ENCODE measurements at places on chromosomes 2 and 18.

DNA sequence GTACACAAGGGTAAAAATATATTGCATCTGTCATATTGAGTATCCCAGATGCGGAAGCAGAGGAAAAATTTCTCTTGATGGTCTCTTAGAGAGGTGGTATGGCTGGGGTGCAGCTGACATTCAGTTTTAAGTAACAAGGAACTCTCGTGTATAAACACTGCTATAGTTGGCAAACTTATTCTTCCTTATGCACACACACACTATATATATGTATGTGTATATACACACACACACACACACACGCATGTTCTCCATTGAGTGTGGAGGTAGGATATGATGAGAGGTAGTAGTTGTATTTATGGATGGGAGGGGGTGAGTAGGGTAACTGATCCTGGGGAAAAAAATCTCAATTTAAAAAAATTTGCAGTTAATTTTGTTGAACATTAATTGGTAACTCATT is 10.6 kb downstream of the PHLPP1 start:
- no peak for DNase-seq

DNA sequence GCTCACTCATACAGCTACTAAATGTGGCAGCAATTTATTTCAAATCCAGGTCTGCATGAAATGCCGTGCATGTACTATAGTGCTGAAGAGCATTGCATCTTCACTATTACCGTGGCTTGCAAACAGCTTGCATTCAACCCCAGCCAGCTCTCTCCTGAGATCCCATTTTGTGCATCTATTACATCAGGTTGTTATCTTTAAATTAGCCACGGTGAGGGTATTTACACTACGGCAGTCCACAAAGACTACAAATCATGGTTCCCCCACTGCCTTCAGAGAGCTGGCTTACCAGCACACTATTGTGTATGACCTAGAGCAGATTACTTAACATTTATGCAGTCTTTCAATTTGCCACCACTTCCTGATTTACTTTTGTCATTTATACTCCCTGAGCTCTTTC is 621.3 kb upstream of the LRATD1 start:
- DNase-seq: no peak

DNA sequence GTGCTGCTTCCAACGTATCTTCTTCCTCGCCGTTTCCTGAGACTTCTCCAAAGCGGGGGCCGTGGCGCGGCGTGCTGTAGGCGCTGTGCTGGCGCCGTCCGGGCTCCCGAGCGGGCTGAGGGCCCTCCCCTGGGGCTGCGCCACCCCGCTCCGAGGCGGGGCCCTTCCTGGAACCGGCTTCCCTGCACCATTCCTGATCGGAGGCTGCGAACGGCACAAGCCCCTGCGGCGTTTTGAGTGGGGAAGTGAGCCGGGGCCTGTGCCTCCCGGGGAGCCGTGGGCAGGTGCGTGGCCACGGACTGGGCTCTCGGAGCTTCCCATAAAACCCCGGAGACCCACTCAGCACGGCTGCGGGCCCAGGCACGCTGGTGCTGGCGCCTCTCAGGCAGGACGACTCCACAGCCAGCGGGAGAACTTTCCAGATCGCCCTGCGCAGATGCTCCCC is 74.7 kb downstream of the PSMG2 start:
- no peak for DNase-seq

DNA sequence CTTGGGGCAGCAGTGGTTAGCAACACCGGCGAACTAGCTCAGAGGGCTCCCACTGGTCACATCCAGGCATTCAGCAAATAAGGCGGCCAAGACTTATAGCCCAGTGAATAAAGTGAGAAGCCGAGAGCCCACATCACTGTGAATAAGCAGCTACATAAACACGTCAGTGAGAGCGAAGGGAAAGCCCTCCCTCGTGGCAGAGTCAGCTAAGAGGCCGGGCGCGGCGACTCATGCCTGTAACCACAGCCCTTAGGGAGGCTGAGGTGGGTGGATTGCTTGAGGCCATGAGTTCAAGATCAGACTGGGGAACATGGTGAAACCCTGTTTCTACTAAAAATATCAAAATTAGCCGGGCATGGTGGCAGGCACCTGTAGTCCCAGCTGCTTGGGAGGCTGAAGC is 5.2 kb downstream of the D2HGDH start:
- DNase-seq: no peak

DNA sequence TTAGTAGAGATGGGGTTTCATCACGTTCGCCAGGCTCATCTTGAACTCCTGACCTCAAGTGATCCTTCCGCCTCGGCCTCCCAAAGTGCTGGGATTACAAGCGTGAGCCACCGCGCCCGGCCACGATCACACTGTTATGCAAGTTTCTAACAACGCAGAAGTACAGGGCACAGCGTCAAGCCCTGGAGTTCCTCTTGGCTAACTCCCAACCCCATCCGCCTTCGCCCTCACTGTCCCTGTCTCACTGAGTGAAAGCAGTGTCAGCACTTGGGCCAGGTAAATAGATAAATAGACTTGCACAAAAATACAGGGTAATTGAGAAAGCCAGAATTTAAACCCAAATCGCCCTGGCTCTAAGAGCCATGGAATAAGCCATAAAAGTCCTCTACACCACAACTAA is 111.7 kb downstream of the ACVR1 start:
- DNase-seq: no peak

DNA sequence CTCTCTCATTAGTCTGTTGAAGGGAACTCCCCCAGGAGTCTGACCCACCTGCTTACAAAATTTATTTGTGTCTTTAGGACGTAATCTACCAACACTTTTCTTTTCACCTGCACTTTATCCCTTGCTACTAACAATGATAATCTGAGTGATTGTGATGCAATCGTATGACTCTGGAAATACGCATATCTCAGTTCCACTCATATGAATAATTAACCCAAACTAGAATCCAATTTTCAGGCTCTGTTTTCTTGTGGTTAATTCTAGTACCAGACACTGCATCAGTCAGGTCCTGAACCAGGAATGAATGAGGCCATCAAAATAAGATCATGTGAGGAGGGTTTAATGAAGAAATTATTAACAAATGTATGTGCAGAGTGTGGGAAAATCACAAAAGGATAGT is 158.4 kb upstream of the SRD5A2 start:
- no peak for DNase-seq

- DNase-seq: no peak
Measured at GRCh38 chr18:13889671-13890070, 25.7 kb downstream of the MC2R start.

GRCh38 chr2:78699696-78700095 is 325.8 kb upstream of the REG3G start:
- no peak for DNase-seq

DNA sequence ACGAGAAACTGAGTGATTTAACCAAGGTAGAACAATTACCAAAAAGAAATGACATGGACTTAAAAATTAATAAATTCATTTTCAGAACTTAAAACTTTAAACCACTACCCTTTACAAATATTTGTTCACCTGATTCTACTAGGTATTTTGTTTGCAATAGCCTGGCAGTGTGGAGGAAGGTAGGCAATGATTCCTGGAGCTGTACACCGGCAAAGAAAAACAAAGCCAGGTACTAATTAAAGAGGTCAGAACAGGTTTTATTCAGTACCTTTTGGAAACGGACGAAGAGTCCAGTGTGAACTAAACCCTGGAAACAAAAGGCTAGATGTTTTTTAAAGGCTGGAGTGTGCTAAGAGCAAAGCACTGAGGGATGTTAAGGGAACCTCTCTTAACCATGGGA is 561.3 kb upstream of the FSHR start:
- no peak for DNase-seq

GRCh38 chr2:82023710-82024109 is 1719.2 kb upstream of the LRRTM1 start:
- DNase-seq: no peak

DNA sequence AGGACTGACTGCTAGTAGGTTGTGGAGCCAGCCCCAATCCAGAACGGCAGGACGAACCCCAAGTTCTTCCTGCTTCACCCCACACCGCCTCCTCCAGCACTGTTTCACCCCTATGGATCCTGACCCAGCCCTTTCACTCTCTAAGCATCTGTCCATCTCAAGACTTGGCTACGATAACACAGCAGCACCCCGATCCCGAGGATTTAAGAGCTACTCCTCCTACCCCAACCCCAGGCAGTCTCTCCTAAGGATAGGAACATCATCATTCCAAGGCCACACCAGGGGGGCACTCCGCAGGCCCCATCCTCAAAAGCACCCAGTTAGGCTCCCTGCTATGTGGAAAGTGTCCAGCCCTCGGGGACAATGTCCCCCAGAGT is 645 bp downstream of the KCTD18 start:
- DNase-seq: peak; percentile 3

DNA sequence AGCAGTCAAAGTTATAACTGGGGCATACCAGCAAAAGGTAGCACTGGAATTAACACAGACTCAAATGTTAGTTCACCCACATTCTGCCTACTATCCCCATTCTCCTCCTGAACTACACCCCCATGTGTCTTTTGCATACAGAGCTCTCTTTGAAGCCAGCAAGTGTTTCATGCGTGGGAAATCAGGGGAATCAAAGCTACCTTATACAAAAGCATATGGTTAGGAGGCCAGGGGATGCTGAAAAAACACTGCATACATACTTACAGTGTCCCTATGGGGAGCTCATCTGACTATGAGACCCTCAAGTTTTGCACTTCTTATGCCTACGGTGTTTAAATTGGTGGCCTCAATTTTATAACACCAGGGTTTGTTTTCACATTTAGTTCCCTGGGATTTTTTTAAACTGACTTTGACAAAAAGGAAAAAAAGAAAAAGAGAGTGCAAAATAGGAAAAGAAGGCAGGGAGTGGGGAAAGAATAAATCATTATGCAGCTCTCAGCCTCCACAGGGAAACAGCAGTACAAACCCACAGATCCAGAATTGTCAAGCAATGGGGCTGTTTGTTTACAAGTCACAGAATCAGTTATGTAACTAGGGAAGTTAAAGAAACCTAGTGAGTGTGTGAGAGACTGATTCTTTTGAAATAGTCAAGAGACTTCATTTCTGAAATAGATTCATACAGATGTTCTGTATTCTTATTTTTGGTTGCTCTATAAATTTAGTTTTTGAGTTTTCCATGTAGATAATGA is 20.1 kb upstream of the PPP3R1 start:
- DNase-seq: no peak

- DNase-seq: no peak
Measured at GRCh38 chr2:238493411-238493810, 66.7 kb downstream of the ASB1 start.

- DNase-seq: no peak
Measured at GRCh38 chr2:20563833-20564232, 87.1 kb downstream of the HS1BP3 start.

DNA sequence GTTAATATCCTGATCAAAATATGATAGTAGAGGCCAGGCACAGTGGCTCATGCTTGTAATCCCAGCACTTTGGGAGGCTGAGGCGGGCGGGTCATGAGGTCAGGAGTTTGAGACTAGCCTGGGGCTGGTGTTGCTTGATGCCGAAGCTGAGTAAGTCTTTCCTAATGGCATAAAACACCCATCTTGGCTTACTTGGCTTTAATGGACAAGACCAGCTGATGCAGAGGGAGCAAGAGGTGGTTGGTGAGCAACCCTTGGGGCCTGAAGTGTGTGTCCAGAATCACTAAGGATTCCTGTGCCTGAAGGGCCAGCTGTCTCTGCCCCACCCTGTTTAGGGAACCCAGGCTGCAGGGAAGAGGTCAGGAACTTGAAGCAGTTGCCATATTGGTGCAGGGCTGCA is 217.2 kb downstream of the ARL4C start:
- DNase-seq: no peak

DNA sequence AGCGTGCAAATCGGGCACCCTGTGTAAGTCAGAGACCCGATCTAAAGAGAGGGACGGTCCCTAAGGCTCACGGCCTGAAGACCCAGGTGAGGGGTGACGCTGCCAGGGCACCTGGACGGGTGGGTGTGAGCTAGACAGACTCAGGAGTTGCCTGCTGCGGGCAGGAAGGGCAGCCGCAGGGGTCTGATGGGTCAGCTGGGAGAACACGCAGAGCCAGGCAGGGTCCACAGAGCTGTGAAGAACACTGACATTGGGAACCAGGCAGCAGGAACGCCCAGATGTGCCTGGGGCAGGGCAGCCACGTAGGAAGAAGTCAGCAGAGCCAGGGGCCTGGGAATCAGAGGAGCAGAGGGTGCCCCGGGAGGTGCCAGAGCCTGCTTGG is 25.9 kb downstream of the HDAC4 start:
- DNase-seq: no peak

DNA sequence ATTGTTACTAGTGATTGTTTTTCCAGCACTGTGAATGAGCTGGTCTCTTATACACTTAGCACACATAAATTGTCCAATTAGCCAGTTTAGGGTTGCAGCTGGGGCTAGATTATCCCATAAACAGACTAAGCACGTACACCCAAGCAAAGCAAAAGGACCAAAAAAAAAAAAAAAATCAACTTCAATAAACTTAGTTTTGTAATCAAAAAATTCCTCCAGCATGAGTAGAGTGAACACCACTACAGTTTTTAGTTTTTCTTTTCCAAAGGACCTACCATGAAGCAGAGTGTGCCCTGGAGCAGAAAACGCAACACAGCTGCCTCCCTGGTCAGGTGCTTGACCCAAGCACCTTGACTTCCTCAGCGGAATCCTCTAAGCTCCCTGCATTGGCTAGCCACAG is 249.4 kb upstream of the SLC14A2 start:
- no peak for DNase-seq

- DNase-seq: no peak
Measured at GRCh38 chr2:143001501-143001900, 124.0 kb downstream of the KYNU start.

DNA sequence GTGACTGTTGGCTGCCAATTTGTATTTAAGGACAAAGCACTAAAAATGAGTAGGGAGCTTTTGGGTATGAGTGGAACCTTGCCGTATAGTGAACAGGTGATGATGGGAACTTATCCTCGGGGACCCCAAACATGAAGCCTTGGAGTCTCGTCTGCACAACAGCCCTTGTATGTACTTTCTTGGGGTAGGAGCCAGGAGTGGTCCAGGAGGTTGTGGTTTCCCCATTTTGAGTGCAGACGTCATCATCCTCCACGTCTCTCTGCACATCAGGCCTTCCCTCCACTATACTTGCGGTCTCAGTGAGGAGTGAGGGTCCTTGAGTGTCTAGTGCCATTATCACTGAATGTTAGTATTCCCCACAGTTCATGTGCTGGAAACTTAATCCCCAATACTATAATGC is 101.5 kb upstream of the HS6ST1 start:
- DNase-seq: no peak

- DNase-seq: no peak
Measured at GRCh38 chr2:226155093-226155875, 644.3 kb downstream of the IRS1 start.

- DNase-seq: no peak
Measured at GRCh38 chr2:128405467-128405900, 86.8 kb upstream of the HS6ST1 start.

DNA sequence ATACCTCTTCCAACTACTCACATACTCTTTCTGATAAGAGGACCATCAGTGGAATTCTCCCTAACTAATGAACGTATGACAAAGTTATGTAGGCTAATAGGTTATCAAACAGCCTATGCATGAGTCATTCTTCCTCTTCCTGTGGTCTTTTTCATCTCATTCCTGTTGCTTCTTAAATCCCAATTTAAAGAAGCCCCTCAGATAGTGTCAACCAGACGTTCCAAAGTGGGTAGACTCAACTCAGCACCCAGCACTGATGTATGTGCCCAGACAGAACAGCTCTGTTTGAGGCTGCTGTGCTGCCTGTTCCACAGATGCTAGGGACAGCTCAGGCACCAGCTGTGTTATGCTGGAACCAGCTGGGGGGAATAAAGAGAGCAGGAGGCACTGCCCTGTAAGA is 52.6 kb downstream of the CXCR4 start:
- no peak for DNase-seq

- no peak for DNase-seq
Measured at GRCh38 chr18:3044931-3045698, 32.2 kb upstream of the LPIN2 start.
